NCI-H460 (cell line): ENCODE measurements at places on chromosomes 12 and 14.

DNA sequence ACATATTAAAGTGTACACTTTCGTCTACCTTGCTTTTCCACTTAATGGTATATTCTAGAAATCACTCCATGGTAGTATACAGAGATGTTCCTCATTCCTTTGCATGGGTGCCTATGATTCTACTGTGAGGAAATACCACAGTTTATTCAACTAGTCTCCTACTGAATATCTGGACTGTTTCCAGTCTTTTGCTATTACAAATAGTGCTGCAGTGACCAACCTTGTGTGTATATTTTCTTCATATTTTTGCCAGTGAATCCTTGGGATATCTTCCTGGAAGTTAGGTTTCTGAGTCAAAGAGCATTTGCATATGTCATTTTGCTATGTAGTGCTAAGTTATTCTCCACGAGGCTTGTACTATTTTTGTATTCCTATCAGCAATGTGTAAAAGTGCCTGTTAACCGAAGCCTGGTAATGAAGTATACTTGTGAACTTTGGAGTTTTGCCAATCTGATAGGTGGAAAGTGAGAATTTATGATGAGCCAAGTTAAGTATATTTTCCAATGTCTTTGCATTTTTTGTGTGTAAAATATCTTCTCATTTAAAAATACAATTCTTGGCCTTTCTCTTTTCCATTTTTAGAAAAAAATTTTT is 31.3 kb upstream of the TMEM263 start:
- DNase-seq = no peak

GRCh38 chr14:55794655-55795595 is 214.9 kb downstream of the KTN1 start:
- peak; percentile 25 for DNase-seq

- no peak for DNase-seq
Observed at GRCh38 chr12:132236129-132236929, 92.1 kb downstream of the NOC4L start.

DNA sequence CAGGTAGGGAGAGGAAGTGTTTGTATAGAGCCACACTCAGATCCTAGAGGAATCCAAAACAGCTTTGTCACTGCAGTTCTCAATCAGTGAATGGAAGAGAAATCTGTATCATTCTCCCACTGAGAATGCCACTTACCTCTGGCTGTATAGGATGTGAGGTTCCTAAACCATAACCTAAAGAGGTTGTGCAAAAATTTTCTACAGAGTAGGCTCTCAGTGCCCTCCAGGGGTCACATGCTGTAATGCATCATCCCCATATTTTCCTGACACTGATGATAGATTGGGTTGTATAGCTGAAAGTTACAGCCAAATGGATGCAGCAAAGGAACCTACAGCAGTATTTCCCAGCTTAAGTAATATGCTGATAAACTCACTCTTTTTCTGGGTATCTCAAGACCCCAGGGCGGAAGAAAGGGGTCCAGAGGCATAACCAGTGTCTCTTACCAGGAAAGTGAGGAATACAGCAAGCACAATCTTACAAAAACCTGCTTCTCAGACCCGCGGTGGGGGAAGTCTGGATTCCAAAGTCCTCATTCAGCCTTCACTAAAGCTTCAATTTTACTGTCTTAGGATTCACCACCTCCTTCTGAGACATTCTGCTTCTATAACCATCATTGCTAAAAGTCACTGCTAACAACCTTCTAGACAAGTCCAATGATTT is 3.8 kb downstream of the BCDIN3D start:
- DNase-seq = peak; percentile 48

- no peak for DNase-seq
Observed at GRCh38 chr12:8664228-8664913, 1.7 kb upstream of the MFAP5 start.

GRCh38 chr12:48990552-48990951 is 8.6 kb downstream of the DDN start:
- DNase-seq = no peak

DNA sequence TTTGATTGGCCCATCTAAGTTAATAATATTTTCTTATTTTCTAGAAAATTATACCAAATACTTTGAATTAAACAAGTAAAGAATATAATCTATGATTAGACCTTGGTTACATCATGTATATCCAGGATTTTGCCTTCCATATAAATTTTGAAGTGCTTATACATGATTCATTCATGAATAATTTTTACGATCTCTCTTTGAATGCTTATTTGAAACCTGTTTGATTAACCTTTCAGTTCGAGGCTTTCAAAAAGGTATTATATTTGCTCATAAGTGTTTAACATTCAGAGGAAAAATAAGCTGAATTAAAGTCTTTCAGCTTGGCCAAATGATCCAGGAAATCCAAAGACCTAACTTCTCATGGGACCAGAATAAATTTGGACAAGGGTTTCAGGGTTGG is 495.2 kb upstream of the GARIN6 start:
- no peak for DNase-seq
